NCI-H1694 (cell line): ENCODE measurements at places on chromosomes 4 and X.

- no peak for DNase-seq
Measured at GRCh38 chrX:118507766-118508165, 12.2 kb downstream of the DOCK11 start.

DNA sequence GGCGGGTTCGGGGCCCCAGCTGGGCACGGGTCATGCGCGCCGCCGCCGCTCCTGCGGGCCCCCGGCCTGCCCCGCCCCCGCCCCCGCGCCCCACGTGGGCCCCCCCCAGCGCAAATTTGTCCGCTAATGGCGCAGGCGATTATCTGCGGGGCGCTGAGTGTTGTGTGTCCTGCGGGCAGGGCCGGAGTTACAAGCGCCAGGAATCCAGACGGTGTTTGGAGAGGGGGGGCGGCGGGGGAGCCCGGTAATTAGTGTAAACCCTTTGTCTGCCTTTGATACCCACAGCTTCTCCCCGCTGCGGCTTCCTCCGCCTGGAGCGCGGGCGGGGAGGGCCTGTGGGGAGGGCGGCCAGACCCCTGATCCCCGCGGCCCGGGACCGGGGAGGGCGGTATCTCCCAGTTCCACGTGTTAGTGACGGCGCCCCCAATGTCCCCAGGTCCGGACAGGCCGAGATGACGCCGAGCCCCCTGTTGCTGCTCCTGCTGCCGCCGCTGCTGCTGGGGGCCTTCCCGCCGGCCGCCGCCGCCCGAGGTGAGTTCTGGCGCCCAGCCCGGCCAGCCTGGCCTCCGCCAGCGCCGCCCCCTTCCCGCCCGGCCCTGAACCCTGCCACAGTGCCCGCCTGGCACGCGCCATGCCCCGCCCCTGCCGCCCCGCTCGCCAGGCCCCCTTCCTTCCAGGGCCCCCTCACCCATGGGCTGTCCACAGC lies 761 bp downstream of the FGFRL1 start:
- DNase-seq: no peak

DNA sequence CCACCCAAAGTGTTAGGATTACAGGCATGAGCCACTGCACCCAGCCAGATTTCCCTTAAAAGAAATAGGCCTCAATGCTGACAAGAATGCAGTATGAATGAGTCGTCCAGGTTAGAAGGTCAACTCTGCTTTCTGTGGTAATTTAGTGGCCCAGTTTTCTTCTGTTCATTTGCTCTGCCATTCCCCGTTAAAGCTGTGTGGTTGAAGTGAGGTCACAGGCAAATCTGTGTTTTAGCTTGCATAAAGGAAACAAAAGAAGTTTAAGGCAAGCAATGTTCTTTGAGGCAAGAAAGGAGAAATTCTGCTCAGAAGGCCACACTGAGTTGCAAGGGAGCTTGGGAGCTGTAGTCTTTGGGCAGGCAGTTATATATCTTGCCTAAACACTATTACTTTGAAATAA lies 176.8 kb downstream of the LARP7 start:
- no peak for DNase-seq

- DNase-seq: no peak
Measured at GRCh38 chrX:70313503-70313902, 23.6 kb downstream of the KIF4A start.

- no peak for DNase-seq
Measured at GRCh38 chrX:73446831-73447230, at the start of gene CDX4. Gene CDX4, plus strand, starts transcription at chrX:73447053. Its CDS starts 201 bp downstream, at chrX:73447254.

DNA sequence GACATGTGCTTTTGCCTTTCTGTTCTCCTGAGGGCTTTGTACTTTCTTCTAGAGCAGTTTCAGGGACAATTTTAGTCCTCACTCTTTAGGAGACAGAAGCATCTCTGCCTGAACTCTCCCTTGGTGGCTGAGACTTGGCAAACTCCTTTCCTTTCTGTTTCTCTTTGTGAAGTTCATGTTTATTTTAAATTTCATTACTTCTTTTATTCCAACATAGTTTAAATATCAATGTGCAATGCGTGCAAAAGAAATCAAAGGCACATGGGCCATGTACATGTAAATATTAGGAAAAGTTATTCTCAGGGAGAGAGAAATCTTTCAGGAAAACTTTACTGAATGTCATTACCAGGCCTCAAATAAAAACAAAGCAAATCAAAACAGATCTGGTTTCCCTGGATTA lies 177.6 kb downstream of the RNF150 start:
- DNase-seq: no peak

- no peak for DNase-seq
Measured at GRCh38 chrX:54415534-54416350, 24.5 kb upstream of the TSR2 start.

DNA sequence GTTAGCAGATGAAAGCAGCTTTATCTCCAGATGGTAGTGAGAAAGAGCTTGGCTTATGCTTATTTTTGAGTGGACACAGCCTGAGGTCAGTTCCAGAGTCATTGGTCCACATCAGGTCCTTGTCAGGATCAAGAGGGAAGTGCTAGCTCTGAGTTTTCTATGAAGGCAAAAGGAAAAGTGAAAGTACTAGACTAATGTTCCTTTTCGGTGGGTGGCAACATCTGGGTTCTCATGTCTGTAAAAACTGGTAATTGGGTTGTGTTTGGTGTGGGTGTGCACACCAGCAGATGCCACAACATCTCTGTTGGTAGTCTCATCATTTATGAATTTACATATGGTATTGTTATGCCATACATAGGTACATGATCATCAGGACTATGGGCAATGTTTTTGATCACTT lies 210.5 kb downstream of the PWWP3B start:
- no peak for DNase-seq

DNA sequence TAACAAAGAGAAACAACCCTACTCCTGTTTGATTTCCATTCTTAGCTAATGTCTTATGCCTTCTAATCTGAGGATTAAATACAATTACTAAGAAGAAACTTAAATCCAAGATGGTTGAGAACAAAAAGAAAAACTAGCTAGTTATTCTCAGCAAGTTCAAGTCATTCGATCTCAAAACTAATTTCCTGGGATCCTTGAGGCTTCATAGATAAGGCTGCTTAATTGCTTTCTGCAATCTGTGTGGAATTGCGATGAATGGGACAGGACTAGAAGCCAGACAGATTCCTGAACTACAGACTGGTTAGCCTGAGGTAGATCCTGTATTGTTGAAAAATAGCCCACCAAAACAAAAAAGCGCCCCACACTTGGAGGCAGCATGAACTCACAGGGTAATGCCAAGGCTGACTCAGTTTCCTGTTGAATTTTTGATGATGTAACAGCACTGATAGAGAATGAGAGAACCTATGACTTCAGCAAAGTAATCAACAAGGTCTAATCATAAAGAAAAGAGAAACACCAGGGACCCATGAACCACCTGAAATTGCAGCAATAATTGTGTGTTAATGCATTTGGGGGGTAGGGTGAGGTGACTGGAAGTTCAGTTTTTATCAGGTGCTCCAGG lies 33.9 kb downstream of the KLHL15 start:
- DNase-seq: no peak
